Nephron progenitor cell (in vitro differentiated cells): ENCODE measurements at places on chromosomes 7 and 10.
A peak's percentile ranks its signal among the peaks of the same experiment; 100 is the strongest.

DNA sequence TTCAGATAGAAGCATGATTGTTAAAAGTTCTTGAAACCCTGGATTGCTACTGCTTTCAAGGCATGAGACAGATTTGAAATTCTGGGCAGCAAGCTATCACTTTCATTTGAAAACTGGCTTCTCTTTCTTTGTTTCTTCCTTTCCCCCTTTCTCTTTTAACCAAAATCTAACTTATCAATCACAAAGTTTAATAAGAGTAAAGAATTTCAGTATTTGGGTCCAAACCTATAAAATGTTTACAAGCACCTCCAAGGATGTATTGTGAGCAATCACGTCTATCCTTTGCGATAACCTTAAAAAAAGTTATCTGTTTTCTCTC is 21.6 kb upstream of the RPA3 start:
- DNase-seq, result no peak

DNA sequence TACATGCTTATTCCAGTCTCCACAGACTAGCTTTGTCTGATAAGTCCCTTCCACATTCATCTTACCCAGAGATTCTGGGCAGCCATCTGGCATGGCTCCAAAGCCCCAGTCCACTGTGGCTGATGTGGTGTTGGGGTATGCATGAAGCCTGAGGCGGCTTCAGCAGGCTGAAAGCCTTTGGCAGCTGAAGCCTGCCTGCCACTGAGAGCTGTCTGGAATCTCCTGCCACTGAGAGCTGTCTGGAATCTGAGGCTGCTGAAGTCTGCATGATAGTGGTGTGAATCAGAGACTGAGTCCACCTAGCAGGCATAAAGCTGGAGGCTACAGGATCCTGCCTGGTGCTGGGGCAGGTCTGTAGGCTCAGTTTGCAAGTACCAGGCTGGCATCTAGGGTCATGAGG is 87.1 kb downstream of the DYNC1I1 start:
- no peak for DNase-seq

- DNase-seq, result no peak
Observed at GRCh38 chr10:8300925-8301324, 246.4 kb downstream of the GATA3 start.

DNA sequence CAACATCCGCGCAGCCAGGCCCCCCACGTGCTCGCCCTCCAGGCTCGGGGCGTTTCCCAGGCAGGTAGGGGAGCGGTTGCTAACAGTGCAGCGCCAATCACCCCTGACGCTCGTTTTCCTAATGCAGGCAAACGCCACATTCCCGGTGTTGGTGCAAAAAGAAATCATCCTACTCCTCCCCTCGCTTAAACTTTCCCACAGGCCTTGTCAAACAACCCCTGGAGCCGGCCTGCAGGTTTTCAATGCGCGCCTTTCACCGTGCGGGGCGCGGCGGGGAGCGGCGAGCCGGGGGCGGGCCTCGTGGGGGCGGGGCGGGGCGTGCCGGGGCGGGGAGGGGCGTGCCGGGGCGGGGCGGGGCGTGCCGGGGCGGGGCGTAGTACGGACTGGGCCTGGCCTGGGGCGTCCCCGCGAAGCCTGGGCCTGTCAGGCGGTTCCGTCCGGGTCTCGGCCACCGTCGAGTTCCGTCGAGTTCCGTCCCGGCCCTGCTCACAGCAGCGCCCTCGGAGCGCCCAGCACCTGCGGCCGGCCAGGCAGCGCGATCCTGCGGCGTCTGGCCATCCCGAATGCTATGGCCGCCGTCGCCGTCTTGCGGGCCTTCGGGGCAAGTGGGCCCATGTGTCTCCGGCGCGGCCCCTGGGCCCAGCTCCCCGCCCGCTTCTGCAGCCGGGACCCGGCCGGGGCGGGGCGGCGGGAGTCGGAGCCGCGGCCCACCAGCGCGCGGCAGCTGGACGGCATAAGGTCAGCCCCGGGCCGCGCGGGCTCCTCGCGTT is at the start of gene ECHDC3:
Gene ECHDC3, plus strand, starts transcription at position 374 of the 770 bp plus-strand sequence. Its CDS starts 195 bp downstream, at position 569.
- DNase-seq, result peak; percentile 35

- DNase-seq, result peak; percentile 50
Observed at GRCh38 chr10:92573091-92573797, 649 bp downstream of the IDE start.

- no peak for DNase-seq
Observed at GRCh38 chr7:11231190-11231589, 257.5 kb downstream of the PHF14 start.

- no peak for DNase-seq
Observed at GRCh38 chr10:52746169-52746568, 26.4 kb downstream of the MBL2 start.

- no peak for DNase-seq
Observed at GRCh38 chr7:108234281-108234680, 104.1 kb upstream of the LAMB4 start.

DNA sequence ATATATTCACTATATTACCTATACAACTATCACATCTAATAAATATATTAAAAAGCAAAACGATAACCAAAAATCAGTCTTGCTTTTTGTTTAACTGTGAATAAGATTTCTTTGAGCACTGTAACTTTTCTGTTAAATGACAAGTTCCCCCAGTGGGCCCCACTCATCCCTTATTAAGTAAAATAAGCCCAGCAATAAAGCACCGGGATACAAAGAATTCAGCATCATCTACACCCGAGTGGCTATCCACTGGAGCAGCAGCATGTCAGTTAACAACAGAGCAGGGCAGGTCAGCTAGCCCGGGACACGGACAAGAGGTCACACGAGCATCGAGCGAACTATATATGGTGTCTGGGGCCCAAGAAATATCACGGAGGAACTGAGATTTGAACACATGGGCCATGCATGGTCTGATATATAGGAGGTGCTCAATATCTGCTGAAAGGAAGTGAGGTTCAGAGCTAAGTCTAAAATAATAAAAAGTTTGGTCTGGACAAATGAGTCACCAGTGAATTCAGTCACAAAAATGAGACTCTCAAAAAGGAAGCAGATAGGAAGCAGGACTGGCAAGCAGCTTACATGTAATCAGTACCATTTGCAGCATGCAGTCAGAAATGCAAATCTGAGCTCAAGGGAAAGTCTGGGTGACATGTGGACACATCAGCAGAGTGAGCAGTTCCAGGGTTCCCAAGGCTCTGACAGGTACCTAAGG is 4.1 kb downstream of the ERCC6 start:
- DNase-seq, result no peak

DNA sequence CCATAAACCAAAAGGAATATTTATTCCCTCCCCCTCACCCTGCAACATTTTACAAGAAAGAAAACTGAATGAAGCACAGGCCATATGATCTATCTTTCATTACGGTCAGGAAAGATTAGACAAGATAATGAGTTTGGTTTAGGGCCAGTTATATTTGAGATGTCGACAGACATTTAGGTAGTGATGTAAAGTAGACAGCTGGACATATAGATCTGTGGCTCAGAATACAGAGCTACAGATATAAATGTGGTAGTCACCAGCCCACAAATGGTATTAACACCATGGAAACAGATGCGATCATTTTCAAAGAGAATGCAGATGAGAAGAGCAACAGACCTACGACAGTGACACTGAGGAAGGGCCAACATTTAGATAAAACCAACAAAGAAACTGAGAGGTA is 142.5 kb downstream of the SRPK2 start:
- no peak for DNase-seq

DNA sequence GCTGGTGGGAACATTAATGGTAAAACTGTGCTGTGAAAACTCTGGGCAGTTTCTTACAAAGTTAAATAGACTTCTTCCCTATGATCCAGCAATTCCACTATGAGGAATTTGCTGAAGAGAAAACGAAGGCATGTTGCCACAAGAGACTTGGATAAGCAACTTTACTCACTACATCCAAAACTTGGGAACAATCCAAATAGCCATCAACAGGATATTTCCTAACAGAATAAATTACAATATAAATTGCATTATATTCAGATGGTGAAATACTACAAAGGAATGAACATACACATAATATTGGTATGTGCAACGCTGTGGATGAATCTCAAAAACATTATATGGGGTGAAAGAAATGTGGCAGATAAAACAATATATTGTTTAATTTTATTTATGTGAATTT is 21.4 kb upstream of the MKI67 start:
- no peak for DNase-seq

DNA sequence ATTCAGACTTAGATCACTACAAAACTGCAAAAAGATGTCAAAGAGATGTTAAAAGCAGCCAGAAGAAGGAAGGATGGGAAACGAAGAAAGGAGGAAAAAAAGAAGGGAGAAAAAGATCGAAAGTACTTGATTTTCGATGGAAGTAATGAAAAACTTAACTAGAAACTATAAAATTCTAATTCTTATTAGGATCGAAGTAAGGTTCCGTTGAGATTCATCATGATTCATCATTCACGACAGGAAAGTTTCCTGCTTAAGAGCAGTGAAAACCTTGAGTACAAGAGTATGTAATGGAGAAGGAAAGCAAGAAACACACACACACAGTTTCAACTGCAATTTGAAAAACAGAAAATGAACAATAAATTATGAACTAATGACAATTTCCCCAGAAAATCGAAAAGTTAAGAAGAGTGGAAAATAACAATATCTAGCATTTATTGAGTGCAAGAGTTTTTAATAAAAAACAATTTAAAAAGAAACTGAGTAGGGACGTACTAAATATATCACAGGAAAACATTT is 1.1 kb upstream of the ING3 start:
- no peak for DNase-seq

DNA sequence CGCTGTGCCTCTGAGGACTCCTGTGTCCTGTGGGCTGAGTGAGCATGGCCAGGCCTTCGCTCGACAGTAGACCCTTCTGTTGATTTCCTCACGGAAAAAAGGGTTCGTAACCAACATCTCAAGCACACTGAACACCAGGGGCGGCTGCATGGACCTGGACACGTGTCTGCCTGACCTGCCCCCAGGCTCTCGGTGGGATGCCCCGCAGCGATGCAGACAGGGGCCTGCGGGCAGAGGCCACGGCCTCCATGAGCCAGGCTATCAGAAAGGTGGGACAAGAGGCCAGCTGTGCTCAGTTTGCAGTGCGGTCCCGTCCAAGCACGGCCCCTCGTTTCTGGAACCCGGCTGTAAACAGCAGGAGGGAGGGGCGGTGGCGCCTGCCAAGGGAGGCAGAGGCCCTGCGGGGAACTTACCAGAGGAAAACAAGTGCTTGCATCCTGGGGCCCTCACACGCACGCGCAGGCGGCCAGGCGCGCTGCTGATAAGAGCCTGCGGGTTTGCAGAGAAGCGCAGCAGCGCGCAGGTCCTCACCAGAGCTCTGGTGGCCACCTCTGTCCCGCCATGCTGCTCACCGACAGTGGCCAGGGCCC is 10.6 kb downstream of the GPR146 start:
- peak; percentile 28 for DNase-seq

- no peak for DNase-seq
Observed at GRCh38 chr7:73582664-73583202, 4.4 kb upstream of the TBL2 start.
